ENCODE measurements at places on chromosomes 5 and 9.

- no peak for DNase-seq
These were observed 239.6 kb upstream of the NREP start for GRCh38 chr5:111996574-111996973.

DNA sequence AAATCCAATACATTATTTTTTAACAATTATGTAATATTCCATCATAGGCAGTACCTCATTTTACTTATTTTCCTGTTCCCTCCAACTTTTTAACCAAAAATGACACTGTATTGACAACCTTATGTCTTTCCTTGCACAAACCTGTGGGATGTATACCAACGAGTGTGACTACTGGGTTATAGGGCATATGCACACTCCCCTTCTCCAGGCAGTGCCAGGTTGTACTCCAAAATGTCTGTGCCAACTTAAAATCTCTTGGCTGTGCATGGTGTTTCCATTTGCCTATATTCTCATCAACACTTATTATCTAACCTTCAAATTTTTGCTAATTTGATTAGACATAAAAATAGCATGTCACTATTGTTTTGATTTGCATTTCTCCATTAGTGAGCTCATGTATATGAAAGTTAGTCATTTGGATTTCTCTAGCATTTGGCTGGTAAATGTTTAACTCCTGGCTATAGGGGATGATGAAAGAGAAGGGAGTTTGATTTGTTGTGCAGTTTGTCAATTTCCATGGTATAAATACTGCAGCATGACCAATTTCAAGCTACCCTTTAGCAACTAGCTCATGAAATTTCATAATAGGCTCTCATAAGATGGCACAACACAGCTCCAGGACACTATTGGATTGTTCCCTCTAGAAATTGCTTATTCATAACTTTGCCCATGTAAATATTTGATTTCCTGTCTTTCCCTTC, 129.9 kb downstream of the BAAT start:
- DNase-seq = no peak

DNA sequence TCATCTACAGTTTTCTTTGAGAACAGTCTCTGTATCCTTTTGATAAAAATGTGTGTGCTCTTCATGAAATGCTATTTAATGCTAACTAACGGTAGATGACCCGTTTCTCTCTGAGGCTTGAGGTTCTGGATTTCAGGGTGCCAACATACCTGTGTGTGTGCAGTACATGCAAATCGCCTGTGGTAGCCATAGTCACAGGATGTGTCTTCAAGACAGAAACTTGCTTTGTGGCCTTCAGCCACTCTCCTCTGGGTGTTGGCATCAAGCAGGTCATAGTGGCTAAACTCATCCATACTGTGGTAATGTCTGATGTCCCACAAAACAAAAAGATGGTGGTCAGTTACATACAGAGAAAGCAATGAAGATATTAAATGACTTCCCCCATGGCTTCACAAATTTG, 4.2 kb downstream of the LOX start:
- no peak for DNase-seq

DNA sequence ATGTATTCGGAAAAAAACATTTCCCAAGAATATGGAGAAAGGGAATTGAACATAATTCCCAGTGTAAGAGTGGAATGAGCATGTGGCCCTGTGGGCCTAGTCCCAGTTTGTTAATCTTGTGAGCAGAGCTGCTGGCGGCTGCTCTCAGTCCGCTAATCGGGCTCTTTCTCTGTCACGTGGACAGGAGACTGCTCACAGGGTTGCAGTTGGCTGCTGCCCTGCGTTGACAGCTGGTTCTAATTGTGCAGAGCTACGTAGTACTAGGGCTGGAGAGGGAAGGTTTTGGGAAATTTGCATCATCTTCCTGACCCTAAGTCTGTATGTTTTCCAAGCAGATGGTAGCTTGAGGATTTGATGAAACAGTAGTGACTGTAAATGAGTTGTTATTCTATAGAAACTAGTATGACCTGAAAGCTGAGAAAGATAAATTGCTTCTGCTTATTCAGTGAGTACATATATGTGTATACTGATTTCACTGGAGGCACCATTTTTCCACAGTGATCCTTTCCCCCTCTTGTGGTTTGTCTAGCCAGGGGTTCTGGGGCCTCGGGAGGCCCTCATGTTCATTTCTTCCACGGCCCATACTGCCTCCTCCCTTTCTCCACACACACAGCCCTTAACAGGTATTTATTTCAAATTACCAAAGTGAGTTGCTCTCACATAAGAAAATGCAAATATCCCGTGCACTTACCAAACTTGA, 100.6 kb downstream of the ANGPTL2 start:
- peak; percentile 37 for DNase-seq

DNA sequence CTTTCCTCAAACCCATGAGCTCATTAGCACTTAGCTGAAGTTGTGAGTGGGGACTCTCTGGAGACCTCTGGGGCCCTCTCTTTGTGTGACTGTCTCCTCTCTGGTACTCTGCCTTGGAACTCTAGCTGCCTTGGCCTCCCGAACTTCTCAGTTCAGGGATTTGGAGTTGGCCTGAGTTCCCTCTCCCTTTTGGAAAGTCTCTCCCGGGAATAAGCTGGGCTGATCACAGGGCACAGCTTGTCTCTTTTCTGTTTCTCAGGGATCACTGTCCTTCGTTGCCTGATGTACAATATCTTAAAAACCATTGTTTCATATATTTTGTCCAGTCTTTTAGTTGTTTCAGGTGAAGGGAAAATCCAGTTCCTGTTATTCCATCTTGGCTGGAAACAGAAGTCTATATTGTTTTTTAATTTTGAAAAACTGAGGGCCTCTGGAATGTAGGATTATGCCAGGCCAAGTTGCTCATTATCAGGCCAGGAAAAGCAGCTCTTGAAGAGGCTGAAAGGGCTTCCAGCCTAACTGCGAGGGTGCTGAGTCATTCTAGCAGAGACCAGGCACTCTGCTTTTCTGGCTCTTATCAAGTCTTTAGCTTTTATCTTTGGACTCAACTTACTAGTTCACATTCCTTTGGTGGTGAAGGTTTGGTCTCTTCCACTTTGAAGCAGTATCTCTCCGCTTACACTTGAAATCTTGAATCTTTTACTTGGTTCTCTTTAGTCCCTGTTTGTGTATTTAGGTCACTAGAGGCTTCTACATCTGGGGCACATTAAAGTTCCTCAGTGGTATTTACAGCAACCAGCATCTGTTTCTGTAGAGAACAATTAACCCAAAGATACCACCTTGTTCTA, 8.4 kb upstream of the RGS3 start:
- DNase-seq = peak; percentile 37

GRCh38 chr5:59525957-59526356, 367.6 kb downstream of the PDE4D start:
- no peak for DNase-seq

GRCh38 chr9:68515326-68516017, 25.2 kb downstream of the TMEM252 start:
- no peak for DNase-seq
